NCI-H2029 treated with DMSO at 0.1 percent for 48 hours (cell line): ENCODE measurements at places on chromosomes 2 and 18.

GRCh38 chr2:98390571-98391476 is 44.6 kb downstream of the CNGA3 start:
- no peak for DNase-seq

- DNase-seq, result no peak
Observed at GRCh38 chr2:168577885-168578284, 121.8 kb downstream of the CERS6 start.

GRCh38 chr2:187422282-187422681 is 25.8 kb downstream of the CALCRL start:
- DNase-seq, result no peak

DNA sequence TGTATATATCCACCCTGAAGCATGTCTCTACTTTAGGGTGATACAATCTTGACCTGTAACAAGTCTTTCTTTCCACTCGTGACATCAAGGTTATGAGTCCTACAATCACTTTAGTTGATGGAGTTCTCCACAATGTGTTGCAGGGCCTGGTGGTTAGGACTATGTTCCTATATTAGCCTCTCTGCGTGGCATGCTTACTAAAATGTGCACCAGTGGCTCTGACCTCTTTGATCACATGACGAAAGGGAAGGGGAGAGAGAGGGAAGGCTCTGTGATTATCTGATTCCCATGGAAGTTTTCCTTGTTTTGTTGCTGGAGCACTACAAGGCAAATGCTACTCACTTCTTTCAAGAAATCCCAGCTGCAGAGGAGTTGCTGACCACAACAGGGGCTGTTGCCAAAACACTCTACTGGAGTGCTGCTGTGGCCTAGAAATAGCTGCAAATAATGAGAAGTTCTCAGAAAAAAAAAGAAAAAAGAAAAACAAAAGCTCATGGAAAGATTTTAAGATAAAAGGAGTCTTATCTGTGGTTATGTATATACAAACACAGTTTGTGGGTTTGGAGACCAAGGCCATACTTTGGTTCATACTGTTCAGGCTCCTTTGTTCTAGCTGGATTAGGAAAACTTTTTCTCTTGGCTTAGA is 272.8 kb upstream of the MMADHC start:
- DNase-seq, result no peak

- no peak for DNase-seq
Observed at GRCh38 chr2:70456585-70457495, 96.8 kb downstream of the TGFA start.

- DNase-seq, result no peak
Observed at GRCh38 chr2:132642415-132642814, 27.6 kb downstream of the LYPD1 start.

DNA sequence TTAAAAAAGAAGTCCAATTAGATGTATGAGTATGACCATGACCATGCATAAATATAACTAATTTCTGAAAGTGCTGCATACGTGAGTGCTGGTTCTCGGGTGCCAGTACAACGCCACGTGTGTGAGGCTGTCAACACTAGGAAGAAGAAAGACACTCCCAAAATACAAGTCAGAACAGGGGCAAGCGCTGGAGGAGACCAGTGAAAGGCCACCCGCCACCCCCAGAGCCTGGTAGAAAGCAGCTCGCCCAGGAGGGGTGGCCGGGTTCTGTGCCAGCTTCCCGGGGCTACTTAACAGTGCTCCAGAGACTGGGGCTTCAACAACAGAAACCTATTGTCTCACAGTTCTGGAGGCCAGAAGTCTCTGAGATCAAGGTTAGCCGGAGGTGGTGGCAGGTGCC is 147.6 kb downstream of the RTP5 start:
- DNase-seq, result no peak

DNA sequence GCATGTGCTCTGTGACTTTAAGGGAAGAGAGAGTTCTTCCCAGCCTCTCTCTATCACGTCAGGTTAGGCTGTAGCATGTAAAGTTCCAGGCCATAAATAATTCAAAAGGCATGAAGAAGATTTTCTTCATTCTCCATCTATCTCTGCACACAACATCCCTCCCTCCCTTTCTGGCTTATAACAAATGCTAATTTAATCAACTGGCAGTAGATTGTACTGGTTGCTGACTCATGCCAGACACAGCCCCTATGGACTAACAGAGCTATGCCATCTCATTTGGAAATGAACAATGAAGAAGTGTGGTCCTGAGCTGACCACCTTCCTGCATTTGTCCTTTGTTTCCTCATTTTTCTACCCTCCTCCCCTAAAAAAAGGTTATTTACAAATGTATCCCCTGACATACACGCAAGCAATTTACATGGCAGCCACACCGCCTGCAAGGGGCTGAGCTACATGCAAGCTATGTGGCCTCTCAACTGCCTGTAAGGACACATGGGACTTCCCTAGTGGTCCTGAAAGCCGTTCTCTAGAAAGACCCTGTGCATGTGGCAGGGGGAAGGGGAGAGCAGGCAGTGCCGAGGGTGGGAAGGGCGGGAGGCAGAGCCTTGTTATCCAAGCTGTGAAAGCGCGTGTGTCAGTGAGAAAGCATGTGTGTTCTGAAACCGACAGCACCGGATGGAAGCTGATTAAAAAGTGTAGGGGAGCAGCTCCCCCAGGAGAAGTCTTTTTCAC is 90.9 kb upstream of the KLF7 start:
- no peak for DNase-seq

DNA sequence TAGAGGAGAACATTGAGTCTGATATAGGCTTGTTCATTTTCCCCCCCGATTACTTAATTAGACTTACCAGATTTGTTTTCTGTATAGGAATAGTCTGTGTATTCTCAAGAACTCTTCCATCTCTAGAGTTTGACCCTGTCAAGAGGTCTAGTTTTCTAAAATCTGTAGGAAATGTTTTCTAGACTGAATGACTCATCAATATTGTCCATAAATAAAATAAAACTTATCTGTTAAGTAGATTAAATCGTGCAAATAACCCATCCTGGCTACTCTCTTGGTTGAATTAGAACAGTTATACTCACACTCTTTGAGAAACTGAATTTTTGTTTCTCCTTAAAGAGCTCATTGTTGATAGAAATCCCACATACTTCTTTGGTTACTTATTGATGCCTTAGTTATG is 299.2 kb upstream of the CWC22 start:
- no peak for DNase-seq

DNA sequence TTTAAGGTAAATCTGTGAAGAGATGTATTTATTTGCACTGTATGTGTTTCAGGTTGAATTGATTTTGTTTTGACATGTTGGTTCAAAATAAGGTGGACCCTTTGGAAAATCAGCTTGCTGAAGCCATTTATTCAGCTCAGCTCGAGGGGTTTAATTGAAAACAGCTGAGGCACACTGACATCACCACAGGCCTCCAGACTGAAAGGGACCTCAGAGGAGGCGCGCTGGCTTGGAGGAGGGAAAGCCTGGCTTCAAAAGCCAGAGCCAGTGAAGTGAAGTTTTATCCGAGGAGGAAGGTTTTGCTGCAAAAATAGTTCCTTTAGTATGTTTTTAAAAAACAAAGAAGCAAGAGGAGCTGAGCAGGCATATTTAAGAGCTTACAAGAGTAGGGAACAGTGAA is 26.9 kb upstream of the DNMT3A start:
- DNase-seq, result no peak

DNA sequence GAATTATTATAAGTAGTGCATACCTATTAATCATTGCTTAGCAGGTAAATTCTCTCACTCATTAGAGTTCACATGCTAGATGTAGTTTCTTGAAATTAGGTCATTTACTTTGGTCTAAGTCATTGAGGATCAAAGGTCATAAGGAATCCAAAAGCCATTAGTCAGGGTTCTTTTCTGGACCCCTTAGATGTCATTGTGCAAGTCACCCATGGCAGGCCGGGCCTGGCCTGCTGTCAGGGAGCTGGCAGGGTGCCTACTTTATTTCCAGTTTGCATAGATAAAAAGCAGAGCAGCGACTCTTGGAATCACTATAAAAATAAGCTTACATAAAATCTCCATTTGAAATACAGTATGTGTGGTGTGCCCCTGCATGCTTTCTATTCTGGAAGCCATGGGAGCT is 91.3 kb downstream of the MEIS1 start:
- no peak for DNase-seq

DNA sequence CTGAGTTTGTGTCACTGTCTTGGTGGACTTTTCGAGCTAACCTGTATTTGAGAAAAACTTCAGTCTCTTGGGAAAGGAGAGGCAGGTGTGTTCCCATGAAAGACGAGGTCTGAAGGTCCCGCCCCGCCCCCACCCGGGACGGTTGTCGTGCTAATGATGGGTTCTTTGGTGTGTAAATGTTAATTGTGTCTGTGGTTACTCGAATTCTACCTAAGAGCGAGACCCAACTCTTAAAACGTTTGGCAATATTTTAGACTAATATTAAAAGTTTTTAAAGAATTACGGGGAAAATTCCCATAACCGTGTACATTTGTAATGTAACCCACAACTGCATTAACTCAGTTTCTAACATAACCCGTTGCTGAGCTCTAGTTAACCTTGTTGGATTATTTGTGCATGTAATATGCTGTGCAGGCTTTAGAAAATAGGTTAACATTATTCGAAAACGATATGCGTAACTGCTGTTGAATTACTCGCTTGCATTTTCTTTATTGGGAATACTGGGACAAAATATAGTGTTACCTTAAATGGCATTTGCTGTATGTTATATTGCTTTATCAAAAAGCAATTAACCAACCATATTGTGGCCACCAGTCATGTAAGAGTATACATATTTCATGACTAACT is 833 bp downstream of the EPB41L5 start:
- DNase-seq, result no peak

DNA sequence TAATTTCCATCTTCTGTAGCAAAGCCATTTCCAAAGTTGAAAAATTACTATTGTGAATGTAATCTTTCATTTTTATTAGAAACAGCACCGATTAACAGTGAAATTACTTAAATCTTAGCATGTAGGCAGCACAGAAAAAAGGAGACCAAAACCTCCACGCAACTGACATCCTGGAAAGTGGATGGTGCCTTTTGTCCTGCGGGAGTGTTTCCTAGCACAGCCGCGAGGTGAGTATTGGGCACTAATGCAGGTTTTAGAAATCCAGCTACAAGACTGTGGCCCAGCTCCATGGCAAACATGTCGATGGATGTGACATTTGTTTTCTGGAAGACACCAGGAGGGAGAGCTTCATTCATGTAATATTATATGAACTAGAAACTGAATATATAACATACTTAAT is 86.9 kb downstream of the MBP start:
- DNase-seq, result no peak

DNA sequence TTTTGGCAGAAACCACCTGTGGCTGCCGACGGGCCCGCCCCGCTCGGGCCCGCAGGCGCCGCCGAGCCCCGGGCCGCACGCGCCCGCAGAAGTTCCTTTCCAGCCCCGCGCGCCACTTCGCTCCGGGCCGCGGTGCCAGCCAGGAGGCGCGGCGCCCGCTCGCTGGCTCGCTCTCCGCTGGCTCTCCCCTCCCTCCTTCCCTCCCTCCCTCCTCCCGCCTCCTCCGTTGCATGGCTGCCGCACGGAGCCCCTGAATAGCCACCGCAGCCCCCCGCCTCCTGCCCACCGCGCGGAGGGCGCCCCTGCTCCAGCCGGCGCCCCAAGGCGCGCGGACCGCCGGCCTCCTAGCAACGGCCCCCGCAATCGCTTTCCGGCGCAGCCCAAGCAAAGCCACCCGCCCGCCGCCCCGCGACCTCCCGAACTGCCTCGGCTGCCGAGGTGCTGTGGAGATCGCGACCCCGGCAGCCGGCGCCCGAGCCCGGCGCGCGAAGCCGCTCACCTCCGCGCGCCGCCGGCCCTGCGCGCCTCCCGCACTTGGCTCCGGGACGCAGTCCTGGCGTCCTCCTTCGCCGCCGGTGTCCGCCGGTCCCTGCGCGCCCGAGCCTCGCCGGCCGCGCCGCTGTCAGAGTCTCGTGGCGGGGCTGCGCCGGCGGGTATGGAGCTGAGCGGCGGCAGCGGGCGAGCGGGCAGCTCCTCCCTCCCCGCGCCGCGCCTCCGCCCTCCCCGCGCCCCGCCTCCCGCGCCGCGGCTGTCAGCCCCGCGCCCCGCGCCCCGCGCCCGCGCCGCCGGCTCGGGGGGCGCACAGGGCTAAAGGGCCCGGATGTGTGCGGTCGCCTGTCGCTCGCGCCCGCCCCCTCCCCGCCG is at the start of gene ZBTB7C:
Gene ZBTB7C (minus strand): TSS at position 657 of the 864 bp plus-strand sequence.
- no peak for DNase-seq

- DNase-seq, result no peak
Observed at GRCh38 chr18:3067165-3067661, 54.3 kb upstream of the LPIN2 start.

DNA sequence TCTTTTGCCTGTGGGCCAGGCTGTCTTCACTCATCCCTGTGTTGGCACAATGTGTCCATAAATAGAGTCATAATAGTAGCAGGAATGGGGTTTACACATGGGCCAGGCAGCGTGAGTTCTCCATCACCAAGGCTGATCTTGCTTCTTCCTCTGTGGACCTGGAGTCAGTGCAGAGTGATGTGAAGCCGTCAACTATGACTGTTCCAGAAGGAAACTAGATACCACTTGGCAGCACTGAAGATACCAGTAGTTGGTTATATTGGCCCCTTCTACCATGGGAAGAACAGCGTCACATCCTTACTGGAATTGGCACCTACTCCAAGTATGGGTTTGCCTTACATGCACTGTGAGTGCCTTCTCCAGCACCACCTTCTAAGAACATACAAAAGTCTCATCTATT is 30.2 kb downstream of the COPS8 start:
- no peak for DNase-seq

DNA sequence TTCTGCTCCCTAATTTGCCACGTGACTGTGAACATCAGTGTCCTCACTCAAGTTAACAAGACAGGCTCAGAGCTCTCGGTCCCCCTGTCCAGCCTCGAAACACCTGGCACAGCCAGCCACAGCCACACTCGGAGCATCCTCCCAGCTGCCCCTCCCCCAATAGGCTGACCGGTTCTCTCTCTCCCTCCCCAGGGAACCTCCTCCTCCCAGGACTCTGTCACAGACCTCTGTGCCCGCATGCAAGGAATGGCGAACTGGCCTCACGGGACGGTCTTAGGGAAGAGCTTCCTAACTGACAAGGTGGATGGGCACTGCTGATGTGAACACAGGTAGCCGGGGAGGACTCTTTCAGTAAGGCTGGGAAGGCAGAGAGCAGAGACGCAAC is 18.8 kb downstream of the CYP26B1 start:
- DNase-seq, result no peak

DNA sequence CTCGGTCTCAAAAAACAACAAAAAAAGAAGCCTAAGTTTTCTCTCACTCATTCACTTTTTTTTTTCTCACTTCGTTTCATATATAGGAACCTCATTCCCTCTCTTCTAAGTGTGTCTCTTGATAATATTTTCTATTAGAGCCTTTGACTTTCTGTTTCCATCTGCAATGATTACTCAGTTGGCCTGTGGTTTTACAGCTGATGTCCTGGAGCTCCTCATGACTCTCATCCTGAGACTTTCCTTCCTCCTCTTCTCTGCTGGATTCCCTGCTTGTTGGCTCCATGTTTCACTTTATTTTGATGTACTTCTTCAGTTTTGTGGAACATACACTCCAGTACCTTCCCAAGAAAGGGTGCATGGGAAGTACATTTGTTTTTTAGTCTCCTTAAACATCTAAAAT is 154.2 kb upstream of the GATA6 start:
- DNase-seq, result no peak

DNA sequence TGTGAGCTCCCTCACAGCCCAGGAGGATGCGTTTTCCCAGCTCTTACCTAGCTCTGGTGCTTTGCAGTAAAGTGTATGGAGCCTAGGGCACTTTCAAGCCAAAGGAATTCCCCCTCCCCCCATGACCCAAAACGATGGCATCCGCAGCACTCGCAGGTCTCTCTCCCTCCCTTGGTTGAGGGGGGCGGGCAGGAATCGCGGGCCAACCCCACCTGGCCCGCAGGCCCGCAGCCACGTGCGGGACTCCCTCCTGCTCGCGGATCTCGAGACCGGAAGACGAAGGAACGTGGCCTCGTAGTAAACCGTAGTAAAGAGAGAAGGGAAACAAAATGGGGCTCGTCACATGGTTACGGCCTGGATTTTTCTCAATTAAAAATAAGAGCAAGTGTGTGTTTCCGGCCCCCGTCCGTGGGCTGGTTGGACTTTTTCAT is 8.5 kb downstream of the IRS1 start:
- peak; percentile 48 for DNase-seq
